ENCODE measurements at places on chromosomes 11 and 22.

GRCh38 chr11:126466236-126467045 lies 111.0 kb downstream of the ST3GAL4 start:
- no peak for DNase-seq

DNA sequence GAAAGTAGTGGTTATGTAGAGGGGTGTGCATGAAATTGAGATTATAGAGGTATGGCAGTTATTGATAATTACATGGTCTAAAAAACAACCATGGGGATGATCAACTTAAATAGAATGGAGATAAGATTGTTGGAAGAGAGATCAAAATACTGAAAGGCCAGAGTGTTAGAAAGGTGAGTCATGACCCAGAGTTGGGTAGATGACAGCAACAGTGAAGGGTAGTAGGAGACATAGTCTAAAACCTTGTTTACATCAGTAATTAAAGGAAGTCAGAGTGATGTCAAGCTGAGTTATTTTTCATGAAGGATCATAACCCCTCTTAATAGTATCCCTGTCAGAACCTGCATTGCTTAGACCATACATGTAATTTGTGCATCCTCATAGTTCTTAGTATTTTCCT lies 110.9 kb downstream of the ELP4 start:
- DNase-seq = no peak

DNA sequence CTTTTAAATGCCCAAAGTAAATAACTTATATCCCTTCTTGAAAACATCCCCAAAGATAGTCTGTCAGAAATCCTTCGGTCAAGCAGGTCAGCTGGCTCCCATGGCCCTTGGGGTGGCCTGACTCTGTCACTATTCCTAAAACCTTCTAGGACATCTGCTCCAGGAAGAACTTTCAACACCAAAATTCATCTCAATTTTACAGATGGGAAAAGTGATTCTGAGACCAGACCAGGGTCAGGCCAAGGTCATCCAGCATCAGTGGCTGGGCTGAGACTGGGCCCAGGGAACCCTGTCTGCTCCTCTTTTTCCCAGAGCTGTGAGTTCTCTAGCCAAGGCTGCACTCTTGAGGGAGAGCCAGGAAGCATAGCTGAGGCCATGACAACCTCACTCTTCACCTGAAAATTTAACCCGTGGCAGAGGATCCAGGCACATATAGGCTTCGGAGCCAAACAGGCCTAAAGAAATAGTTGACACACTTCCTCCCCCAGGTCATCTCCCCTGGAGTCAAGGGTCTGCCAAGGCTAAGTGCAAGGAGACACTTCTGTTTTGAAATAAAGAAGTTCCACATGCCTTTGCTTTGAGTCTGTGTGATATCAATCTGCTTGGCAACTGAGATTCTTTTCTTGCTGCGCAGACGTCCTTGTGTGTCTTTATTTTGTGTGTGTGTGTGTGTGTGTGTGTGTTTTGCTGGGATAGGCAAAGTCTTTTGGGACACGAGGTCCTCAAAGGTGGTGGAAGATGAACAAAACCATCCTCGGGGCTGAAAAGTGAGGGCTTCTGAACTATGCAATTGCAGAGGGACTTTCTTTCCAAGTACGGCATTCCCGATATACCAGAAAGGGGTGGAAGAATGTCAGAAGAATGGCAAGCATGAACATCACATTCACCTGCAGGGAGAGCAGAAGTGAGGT lies 16.8 kb upstream of the PRG2 start:
- DNase-seq = no peak

DNA sequence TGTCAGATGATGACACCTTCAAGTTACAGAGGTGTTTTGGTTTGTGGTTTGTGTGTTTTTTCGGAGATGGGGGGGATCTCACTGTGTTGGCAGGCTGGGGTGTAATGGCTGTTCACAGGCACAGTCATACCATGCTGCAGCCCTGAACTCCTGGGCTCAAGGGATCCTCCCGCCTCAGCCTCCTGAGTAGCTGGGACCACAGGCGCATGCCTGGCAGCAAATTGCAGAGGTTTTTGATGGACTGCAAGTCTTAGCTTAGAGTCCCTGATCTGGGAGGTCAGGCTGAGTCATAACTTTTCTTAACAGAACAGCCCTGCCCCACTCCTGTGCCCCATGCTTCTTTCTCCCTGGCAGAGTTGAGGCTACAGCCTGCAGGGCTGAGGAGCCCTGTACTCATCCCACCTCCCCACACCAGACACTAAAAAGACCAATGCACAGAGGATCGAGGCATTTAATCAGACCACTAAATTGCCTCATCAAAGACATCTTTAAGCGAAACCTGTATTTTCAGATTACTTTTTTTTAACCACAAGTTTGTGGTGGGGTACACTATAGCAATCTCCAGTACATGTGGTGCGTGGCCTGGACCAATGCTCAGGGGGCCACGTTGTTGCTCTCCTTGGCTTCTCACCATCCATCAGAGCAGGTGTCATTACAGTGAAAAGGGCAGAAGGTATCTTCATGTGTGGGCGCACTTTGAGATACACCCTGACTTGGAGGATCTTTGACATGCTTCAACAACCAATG lies 17.1 kb upstream of the ADORA2A start:
- DNase-seq = no peak

DNA sequence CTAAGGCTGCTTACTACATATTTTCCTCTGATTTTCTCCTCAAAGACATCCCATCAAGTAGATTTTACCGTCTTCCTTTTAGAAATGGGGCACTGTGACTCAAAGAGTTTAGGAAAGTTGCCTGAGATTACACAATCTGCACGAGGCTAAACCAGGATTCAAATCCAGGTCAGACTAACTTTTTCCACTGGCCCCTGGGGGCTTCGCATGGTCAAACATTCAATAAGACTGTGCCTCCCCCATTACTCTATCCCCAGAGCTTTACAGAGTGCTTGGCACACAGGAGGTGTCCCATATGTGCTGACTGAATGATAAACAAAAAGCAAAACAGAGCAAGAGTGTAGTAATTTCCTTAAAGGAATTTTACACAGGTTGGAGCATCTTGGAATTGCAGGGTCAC lies 118.1 kb upstream of the TEAD1 start:
- DNase-seq = no peak

DNA sequence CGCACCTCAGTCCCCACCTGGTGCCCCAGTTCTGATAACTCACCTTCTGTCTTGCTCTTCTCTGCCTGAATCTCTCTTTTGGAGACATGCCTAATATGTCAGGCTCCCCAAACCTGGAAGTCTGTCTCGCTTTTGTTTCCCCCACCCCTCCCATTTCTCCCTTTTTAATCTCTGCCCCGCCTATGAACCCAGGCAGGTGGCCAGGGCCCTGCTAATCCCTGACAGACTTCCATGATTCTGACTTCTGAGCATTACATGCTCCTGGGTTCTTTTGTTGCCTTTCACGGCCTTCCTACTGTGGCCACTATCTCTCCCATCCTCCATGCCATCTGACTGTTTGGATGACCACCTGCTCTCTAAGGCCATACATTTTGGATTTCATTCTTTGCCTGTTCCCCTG lies 1120.9 kb upstream of the CCDC90B start:
- no peak for DNase-seq

DNA sequence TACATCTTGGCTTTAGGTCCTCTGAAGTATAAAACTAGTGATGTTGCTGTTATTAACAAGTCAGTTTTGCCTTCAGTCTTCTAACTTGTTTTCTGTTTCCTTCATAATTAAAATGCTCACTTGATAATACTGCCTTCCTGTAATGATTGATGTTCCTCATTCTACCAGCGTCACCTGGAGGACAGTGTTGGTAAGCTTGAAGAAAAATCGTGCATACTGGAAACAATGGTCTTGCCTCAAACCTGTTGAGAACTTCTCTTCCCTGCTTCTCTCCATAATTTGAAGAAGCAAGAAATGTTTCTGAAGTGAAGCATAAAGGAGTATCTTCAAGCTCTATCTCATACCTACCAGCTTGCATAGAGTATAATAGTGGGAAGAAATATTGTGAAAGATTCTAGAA lies 3.0 kb downstream of the YWHAH start:
- DNase-seq = no peak

DNA sequence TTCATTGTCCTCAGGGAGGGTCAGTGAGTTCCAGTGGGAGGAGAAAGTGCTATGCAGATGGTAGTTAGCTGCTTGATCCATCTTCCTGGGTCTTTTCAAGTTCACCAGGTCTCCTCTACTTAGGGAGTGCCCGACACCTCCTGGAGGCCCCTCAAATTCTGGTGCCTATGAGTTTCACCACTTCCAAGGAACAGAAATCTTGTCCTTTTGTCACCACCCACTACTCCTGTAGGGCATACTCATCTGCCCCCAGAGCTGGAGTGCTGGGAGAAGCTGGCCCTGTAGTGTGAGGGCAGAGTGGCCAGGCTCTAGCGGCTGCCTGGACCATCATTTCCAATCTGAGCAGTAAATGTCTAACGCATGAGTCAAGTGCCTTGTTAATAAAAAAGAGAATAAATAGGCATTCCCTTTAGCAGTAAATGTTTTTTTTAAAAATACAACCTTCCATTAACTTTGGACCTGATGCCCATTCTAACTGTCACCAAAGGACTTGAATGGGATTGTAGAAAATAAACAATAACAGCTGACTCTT lies 12.5 kb downstream of the IRAG1 start:
- DNase-seq = no peak

- no peak for DNase-seq
These were observed 4.6 kb downstream of the PHOX2A start for GRCh38 chr11:72239313-72239848.

DNA sequence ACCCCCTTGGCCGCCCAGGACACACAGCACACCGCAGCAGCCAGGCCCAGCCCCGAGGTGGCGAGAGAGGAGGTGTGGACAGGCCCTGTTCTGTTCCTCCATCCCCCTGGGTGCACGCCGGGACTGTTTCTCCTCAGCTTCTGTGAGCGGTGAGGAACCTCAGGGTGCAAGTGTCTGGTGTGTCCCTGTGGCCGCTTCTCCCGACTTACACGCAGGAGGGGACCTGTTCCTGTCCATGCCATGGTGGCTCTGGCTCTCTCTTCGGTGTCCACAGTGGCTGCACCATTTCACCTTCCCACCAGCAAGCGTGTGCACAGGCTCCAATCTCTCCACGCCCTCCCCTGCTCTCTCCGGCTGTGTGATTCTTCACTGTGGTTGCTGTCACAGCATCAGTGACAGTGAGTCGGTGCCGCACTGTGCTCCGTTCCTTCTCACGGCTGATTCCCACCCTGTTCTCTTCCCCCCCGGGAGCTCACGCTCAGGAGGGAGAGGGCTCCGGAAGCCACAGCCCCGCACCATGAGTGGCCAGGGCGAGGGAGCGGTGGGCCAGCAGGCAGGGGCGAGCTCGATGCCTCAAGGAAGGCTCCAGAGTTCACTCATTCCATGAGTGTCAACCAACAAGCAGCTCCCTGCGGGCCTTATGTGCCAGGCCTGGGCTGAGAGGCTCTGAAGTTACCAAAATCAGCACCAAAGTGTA lies 18.6 kb upstream of the WNT7B start:
- DNase-seq = no peak

DNA sequence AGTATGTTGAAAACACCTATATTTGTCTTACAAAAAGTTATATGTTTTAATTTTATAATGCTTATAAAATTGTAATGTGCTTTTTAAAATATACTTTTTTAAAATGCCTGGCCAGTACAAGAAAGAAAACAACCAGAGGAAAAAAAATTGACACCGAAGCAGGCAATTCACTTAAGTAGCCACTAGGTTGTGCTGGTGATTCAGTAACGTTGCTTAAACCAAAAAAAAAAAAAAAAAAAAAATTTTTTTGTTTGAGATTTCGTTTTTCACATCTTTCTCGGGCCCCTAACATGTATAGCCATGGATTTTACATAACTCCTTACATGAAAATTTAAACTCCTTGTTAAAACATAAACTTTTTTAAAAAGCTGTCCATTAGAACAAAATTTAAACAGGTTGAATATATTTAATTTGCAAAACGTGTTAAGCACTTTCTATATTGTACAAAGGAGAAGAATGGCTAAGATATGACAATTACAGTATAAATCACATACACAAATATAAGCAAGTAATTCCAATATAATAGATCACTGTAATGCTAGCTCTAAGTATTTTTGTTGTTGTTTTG lies 9.2 kb downstream of the OR8B4 start:
- no peak for DNase-seq

DNA sequence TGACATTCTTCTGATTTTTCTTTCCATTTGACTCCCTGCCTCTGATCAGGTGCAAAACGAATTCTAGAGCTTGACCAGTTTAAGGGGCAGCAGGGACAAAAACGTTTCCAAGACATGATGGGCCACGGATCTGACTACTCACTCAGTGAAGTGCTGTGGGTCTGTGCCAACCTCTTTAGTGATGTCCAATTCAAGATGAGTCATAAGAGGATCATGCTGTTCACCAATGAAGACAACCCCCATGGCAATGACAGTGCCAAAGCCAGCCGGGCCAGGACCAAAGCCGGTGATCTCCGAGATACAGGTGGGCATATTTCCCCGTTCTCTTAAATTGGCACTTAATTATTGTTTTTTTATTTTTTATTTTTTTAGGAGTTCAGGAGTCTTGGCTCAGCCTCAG lies 15.4 kb downstream of the XRCC6 start:
- no peak for DNase-seq

DNA sequence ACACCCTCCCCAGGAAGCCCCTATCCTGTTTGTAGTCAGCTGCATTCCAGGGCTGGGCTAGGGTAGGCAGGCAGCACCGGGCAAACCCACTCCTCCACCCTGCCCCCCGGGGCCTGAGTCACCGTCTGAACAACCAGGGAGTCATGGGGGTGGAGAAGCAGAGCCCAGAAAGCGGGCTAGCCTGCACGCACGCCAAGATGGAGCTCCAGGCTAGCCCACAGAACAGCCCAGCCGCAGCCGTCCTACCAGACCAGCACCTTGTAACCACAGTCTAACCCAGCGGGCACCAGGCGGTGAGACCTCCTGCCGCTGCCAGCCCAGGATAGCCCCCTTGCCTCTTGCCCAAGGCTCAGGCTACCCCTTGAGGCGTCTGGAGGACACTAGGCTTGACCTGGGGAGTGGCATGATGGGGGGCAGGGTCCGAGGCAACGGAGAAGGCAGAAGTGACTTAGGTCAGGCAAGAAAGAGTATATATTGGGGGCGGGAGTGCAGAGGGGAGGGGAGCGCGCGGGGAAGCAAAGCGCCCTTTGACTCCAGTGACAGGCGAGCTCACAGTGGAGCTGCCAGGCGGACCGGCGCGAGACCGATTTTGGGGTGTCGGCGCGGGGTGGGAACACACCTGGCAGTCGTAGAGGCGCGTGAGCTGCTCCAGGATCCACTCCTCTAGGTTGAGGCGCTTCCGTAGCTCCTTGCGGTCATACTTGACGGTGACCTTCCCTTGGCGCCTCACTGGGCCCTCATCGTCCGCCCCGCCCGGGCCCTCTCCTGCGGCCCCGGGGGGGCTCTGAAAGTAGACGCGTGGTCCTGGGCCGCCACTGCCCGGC lies 734 bp downstream of the PPP1R14B start:
- DNase-seq = no peak

GRCh38 chr11:8032122-8032521 lies 45.0 kb downstream of the EIF3F start:
- DNase-seq = no peak
